ENCODE measurements at places on chromosomes 11 and 22.

- no peak for DNase-seq
Observed at GRCh38 chr11:122024278-122024677, 91.7 kb downstream of the BLID start.

DNA sequence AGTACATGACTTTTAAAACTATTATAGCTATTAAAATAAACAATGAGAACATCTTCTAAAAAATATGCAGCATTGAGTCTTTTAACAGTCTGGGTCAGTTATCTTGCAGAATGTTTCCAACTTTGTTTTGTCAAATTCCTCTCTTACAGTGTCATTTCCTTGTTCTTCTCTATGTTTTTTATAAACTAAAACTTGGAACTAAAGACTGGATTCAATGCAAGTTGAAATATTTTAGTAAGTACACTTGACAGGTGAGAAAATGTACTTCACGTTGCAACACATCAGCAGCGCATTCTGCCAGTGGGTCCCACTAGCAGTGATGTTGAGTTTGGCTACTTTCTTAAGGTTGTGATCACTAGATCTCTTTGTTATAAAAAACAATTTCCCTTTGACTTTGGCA is 1407.6 kb upstream of the RAG2 start:
- DNase-seq: no peak

DNA sequence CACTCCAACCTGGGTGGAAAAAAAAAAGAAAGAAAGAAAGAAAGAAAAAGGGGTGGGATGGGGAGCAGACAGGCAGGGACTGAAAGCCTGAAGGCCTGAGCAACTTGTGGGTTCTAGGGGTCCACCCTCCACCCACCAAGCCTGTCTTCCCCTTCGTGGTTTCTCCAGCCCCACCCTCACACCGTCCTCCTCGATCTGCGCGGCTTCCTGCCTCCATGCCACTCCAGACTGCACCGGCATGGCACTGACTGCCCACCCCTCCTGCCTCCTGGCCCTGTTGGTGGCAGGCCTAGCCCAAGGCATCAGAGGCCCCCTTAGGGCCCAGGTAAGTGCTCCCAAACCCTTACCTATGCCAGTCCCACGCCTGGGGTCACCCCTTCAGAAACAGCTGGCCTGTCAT is at the start of gene CTSW:
TSS of gene CTSW (plus strand) at position 221 of the 400 bp plus-strand sequence. CDS start at position 239, 18 bp downstream.
- DNase-seq: no peak

DNA sequence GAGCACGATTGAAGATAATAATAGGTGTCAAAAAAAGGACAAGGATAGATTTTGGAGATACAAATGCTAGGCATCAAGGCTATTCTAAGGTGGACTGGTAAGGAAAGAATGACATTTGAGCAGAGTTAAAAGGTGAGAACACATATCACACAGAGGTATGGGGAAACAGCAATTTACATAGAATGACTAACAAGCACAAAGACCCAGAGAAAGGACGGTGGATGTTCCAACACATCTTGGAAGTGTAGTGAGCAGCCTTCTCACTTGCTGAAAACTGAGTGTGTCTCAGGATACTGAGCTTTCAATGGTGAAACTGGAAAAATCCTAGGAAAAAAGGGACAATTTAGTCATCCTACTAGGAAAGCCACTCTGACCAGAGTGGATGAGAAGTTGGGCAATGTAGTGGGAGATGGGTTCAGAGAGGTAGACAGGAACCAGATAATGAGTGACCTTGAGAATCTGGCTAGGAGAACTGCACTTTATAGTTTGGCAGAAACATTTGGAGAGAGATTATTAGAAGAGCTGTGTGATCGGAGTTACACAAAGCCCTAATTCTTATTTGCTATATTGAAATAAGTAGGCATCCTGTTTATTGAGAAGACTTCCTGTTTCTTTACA is 706.0 kb downstream of the KCNA4 start:
- DNase-seq: no peak

GRCh38 chr11:59787255-59787588 is 23.4 kb downstream of the MRPL16 start:
- DNase-seq: no peak

DNA sequence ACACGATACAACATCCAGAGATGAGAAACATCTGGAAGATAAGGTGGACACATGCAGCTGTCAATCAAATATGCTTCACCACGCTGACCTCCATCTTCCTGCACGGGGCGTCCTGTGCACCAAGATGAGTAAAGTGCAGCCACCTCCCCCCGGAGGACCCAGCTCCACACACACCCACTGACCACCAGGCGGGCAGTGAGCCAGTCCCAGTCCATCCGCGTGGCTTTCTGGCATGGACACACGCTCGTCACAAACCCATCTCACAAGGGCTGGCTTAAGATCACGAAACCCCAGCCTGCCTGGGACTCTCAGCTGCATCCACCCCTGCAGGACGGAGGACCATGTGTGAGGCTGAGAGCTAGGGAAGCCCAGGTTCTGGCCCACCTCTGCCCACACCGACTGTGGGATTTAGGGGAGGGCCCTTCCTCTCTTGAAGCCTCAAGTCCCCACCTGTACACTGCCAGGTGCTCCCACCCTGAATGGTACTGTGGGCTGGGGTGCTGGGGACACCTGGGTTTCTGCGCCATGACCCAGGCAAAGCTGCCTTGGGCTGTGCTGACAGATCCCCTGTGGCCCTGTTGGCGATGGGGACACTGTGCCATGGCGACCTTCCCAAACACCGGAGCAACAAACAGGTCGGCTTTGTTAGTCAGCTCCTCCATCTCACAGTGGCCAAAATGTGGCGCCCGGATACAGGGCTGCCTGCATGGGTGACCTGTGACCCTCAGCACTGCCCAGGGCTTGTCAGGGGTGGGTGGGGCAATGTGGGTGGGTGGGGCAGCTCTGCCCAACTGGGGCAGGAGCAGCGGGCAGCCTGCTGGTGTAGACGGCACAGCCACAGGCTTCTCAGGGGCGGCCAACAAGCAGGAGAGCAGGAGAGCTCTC is 629.0 kb downstream of the TBC1D22A start:
- DNase-seq: no peak

- peak; percentile 42 for DNase-seq
Observed at GRCh38 chr11:33704240-33705002, 3.8 kb upstream of the C11orf91 start.

- no peak for DNase-seq
Observed at GRCh38 chr11:3942956-3943497, 87.6 kb downstream of the STIM1 start.

- no peak for DNase-seq
Observed at GRCh38 chr11:5910540-5910939, 17.5 kb downstream of the OR52E5 start.

- no peak for DNase-seq
Observed at GRCh38 chr22:39722032-39722325, 151.4 kb downstream of the CACNA1I start.

DNA sequence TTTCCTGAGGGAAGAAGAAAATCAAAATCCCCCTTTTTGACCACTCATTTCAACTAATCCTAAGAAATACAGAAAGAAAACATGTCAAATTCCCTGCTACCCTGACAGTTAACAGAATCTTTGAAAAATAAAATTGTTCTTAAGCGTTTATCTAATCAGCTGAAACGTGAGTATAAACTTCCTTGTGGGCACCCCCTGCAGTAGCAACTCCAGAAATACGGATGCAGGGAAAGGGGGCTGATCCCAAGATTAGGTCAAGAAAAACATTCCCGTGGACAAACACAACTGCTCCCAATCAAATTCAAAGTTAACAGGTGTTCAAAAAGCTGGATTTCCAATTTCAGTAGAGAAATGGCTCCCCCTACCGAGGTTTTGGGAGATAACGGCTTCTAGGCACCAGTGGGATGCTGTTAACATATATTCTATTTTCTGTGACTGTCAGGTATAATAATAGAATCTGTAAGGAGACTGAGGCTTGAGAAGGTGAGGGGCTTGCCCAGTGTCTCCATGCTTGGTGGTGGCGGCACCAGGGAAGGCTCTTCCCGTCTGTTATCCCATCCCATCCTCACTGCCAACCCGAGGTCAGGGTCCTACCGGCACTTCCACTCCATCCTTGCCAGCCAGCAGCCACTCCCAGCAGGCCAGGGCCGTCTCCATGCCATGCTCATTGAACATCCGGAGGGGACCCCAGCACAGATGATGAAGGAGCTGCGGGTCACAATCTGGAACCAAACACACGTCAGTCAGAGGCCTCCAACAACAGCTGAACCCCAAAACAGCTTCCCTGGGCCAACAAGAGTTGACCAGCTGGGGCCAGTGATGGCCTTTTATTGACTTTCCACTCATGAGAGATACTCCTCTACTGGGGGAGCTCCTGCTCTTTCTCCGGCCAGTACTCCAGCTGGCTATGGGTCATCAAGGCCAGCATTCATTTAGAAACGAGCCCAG is 32.0 kb upstream of the SERPIND1 start:
- DNase-seq: no peak

DNA sequence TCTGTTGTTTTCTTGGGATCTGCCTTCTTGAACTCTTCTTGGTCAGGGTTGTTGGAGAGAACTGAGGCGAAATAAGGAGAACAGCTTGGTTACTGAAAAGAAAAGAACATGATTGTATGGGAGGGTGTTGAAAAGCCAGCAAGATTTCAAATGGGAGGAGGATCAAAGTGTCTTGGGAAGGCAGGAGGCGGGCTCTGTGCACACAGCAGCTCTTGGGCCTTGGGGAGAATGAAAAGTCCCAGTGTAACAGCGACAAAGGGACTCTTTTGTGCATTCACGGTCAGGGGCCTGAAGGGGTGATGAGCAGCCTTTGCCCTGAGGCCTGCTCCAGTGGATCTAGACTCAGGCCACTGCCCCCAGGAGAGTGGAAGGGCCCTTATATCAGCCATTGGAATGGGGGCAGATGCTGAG is 135.4 kb downstream of the ADAMTS15 start:
- peak; percentile 83 for DNase-seq

DNA sequence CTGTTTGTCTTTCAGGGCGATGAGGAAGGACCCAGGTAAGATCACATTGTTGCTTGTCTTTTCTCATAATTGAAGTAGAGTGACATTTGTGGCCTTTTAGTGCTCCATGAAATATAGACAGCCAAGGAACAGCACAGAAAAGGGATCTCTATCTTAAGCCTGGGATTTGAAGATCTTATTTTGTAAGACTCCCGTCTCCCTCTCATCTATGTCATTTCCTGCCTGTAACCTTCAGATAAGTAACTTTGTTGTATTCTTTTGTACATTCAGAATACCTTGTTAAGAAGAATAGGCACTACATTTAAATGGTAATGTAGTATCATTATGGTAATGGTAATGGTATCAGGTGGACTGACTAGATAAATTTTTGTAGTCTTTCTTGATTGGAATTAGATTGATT is 72.8 kb downstream of the TRIM44 start:
- DNase-seq: no peak

DNA sequence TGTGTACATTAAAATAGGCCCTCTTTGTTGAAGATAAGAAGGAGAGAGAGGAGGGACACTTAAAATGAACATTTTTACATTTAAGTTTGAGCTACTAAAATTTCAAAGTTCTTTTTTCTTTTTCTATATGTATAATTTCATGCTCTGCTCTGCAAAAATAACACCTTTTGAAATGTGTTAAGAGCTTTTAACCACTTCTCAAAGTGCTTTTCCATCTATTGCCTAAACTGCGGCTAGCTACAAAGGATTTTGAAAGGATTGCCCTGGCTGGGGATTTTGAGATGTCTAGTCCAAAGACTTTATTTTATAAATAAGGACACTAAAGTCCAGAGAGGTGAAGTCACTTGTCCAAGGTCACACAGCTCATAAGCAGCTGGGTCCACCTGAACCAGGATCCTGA is 138.5 kb downstream of the CCDC81 start:
- DNase-seq: no peak

Measured in putamen (tissue), 1 donor.